Stimulated activated CD8-positive, alpha-beta memory T cell treated with anti-CD3 and anti-CD28 coated beads, Interleukin-12 subunit alpha, Interleukin-12 subunit beta, amount 100 ng/mL, for 1 hour (primary cell): ENCODE measurements at places on chromosomes 6 and 20.
A peak's percentile ranks its signal among the peaks of the same experiment; 100 is the strongest.

GRCh38 chr6:46795816-46796215 is 2.6 kb downstream of the MEP1A start:
- DNase-seq = no peak

DNA sequence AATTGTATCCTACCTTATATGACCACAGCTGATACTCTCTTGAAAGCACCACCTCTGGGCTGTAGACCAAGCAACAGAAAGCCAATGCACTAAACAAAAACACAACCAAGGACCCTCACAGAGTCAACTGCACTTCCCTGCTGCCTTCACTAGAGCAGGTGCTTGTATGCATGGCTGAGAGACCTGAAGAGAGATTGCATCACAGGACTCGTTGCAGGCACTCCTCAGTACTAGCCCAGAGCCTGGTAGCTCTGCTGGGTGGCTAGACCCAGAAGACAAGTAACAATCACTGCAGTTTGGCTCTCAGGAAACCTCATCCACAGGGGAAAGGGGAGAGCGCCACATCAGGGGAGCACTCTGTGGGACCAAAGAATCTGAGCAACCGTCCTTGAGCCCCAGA is 521.6 kb upstream of the IMPG1 start:
- no peak for DNase-seq

DNA sequence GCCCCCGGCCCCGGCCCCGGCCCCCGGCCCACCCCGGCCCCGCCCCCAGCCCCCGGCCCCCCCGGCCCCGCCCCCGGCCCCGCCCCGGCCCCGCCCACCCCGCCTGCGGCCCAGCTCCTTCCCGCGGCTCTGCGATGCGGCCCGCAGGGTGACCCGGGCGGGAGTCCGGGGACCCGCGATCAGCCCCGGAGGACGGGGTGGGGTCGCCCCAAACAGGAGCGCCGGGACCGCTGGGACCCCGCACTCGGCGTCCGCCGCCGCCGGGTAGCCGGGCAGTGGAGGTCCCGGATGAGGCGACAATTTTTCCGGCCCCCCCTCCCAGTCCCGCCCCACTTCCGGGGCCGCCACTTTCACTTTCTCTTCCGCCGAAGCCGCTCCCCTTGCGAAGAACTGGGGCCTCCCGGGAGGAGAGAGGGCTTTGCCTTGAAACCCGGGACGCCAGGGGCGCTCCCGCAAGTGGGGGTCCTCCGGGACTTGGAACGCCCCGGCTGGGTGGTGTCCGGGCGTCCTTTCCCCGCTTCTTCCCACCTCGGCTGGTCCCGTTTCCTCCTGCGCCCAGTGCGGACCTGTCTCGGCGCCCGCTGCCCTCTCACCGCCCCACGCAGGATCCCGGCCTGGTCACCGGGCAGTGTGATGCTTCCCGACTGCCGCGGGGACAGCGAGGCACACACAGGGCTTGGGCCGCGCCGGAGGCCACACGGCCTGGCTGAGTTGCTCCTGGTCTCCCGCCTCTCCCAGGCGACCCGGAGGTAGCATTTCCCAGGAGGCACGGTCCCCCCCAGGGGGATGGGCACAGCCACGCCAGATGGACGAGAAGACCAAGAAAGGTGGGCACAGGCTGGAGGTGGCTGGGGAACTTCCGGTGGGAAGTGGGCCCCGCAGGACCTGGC is at the start of gene RBCK1:
RBCK1 (plus strand) TSS at position 347 of the 890 bp plus-strand sequence; CDS start at position 806, 459 bp downstream.
- peak; percentile 81 for DNase-seq

- no peak for DNase-seq
Measured at GRCh38 chr6:154605178-154605881, 94.8 kb upstream of the CNKSR3 start.

DNA sequence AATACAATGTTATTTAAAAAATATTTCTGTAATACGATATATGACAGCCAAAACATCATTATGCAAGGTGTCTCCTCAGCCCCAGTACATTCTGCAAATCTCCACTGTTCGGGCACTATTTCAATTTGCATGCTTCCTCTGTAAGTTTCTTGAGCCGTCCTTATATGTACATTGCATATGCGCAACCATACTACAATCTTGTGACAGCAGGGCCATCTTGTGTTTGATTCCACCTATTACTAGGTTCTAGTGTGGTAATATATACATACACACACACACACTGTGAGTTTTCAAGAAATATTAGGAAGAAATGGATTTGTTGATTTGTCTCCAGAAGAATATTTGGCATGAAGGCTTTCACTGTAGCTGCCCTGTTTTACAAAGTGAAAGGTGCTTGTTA is 9.8 kb downstream of the LYRM4 start:
- no peak for DNase-seq

GRCh38 chr20:1164871-1165270 is 19.9 kb downstream of the TMEM74B start:
- no peak for DNase-seq

DNA sequence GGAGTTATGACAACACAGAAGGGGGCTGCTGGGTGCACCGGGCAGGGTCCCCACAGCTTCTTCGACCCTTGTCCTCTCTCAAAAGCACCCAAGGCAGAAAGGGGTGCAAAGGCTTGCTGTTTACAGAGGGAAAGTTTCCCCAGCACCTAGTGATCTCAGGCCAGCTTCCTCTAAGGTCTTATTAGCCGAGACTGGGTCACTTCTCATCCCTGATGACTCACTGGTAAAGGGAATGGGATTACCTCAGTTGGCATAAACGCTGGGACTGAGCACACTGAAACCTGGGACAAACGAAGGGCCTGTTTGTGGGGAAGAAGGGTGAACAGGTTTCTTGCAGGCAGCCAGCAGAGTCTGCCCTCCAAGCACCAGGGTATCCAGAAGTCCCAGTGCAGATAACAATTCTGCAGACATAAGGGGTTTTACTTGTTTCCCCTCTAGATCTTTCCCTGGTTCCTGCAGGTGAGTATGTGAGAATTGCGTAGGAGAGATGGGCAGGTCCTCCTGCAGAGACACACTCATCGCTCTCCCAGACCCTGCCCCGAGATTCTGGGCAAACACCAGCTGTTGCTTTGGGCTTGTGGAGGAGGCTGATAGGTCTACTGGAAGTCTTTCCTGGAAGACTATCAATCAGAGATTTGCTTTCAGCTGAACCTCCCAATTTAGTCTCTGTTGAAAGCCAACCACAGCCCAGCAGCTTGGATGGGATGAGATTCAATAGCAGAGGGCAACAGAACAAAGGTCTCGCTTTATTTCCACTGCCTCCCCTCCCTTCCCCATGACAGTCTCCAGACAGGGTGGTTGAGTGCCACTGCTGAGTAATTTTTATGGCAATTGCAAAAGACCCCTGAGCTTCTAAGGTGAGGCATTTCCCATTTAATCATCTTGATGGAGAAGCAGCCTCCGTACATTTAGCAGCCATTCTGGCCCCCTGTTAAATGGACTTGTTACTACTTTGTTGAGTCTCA is 25.7 kb downstream of the KCNG1 start:
- no peak for DNase-seq

- DNase-seq = no peak
Measured at GRCh38 chr6:111358454-111358853, 124.6 kb downstream of the REV3L start.

- no peak for DNase-seq
Measured at GRCh38 chr6:26028746-26029569, 58.3 kb upstream of the HFE start.

GRCh38 chr6:119449331-119450156 is 100.0 kb upstream of the MAN1A1 start:
- DNase-seq = no peak

- DNase-seq = no peak
Measured at GRCh38 chr20:40669692-40670091, 19.3 kb downstream of the MAFB start.

DNA sequence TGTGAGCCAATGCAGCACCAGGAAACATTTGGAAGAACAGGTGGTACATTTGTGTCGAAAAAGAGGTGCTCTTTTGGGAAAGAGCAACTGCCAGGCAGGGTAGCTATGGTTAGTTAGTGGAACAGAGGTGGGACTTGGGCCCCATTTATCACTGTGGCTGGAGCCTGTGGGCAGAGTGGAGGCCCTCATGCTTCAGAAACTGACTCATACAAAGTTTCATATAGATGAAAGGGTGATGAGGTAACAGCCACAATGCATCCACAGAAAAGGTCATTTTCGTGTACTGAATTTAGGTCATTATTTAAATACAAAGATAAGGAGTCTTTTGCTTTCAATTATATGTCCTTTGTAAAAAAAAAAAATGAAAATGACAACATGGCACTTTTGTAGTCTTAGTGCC is 76.4 kb upstream of the HS3ST5 start:
- no peak for DNase-seq

- DNase-seq = no peak
Measured at GRCh38 chr20:61559706-61560315, 307.8 kb downstream of the CDH4 start.

GRCh38 chr20:43972692-43973091 is 58.0 kb downstream of the TOX2 start:
- no peak for DNase-seq

GRCh38 chr20:58971429-58971828 is 9.6 kb upstream of the NELFCD start:
- DNase-seq = no peak

DNA sequence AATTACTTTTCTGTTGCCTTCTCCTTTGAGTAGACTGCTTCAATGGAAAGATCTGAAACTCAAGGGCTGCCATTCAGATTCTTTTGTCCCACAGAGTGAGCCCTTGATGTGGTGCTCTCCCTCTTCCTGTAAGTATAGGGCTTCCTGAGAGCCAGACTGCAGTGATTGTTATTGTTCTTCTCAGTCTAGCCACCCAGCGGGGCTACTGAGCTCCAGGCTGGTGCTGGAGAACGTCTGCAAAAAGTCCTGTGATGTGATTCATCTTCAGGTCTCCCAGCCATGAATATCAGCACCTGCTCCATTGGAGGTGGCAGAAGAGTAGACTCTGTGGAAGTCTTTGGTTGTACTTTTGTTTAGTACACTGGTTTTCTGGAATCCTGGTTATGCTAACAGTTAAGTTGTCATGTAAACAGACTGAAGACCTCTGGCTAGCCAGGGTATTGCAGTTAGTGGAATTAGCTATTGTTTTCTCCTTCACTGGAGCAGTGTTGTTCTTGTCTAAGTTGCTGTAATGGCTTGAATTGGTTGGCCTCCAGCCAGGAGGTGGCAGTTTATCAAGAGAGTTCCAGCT is 240.9 kb downstream of the COL12A1 start:
- DNase-seq = no peak

GRCh38 chr6:105621564-105622175 is 218.8 kb upstream of the PREP start:
- DNase-seq = no peak

GRCh38 chr20:23166563-23166962 is 80.4 kb upstream of the CD93 start:
- no peak for DNase-seq

DNA sequence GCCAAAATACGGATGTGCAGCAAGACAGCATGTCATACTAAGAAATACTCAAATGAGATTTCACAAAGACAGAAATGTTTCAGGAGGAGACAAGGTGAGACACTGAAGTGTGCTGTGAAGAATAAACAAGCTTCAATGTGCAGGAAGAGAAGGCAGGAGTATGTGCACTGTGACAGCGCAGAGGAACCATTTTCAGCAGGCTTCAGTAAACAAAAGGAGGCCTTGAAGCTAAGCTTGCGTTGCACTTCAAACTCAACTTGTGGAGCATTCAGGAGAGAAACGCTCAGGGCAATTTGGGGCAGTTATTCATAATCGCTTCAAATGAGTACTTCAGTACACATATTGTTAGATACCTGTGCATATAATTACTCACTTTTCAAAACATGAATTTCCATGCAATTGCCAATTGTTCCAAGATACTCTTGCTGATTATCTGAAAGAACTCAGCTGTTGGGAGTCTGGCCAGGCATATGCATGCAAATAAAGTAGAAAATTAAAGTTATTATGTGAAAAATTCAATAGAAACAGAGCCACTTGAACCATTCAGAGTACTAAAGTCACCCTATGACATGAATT is 234.2 kb upstream of the OPRM1 start:
- no peak for DNase-seq

DNA sequence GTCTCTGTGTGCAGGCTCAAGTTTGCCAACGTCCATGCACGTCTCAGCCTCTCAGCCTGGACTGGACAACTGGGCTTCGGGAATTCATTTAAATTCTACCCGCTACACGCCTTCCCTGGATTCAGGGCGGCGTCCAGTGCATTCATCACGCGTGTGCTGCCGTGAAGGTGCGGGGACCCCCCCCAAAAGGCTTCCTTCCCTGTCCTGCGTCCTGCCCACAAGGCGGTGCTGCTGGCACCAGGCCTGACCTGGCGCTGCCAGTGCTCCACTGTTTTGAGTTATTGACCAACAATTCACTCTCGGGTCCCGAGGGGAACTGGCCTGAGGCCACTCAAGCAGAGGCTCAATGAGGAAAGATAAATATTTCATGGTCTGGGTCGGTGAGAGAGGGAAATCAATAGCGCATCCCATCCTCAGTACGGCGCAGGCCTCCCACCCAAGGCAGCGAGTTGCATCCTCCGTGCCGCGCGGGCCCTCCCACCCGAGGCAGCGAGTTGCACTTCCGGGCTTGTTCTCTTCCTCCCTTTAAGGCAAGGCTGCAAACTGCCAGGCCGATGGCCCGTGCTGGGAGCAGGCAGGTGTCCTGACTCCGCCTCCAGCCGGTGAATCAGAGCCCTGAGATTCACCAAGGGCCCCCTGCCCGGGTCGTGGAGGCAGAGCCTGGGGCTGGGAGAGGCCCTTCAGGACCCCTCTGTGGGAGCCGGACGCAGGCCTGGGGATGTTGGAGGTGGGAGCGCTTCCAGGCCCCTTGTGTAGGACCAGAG is 22.8 kb upstream of the BHLHE23 start:
- no peak for DNase-seq

DNA sequence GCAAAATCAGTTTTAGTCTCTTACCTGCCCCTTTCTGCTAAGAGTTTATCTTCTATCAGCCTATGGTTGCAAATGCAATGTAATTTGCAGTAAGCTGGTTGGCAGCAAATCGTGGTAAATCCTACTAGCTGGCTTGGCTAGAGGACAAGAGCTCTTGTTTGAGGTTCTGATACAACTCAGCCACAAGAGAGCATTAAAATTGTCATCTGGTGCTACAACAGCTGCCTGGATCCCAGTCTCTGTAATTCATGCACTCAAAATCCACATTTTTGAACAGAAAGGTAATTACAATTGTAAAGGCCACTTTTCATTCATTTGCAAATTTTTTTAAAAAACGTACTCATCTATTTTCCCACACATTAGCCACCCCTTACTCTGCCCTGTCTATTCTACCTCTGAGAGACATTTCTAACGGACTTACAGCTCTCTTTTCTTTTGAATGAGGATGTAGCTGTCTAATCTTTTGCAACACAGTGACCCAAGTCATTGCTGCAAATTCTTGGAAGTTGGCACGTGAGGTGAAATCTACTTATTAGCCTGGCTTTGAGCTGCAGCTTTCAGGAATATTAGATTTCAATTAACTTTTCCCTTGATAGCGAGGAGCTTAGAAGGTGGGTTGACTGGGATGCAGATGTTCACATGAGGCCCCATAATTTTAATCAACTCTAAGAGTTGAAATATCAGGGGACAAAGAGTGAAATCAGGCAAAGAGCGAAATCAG is 54.0 kb upstream of the FAM184A start:
- no peak for DNase-seq
